ENCODE measurements at places on chromosomes 11 and 22.

DNA sequence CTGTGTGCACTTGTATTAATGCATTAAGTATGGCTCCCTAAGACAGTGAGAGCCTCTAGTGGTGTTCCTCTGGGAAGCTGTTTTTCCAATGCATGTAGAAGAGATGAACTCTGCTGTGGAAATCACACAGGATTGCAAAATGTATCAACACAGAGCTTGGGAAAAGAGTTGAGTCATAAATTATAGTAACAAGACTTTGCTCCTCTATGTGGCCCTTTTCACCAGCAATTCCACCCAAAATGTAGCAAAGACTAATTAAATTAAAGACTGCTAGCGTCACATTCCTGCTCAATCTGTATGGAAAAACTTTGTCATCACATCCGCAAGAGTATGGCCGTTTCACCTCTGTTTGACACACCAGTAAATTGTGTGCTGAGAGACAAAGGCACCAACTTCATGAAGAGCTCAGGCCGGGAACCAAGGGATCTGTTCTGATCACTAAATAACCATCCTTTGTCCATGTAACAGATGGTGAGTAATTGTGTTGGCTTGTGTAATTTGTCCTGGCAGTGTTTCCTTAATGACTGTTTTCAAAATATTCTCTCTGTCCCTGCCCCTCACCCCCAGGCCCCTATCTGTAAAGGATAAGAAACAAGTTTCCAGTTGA lies 209.2 kb upstream of the SORL1-AS1 start:
- peak; percentile 85 for DNase-seq

DNA sequence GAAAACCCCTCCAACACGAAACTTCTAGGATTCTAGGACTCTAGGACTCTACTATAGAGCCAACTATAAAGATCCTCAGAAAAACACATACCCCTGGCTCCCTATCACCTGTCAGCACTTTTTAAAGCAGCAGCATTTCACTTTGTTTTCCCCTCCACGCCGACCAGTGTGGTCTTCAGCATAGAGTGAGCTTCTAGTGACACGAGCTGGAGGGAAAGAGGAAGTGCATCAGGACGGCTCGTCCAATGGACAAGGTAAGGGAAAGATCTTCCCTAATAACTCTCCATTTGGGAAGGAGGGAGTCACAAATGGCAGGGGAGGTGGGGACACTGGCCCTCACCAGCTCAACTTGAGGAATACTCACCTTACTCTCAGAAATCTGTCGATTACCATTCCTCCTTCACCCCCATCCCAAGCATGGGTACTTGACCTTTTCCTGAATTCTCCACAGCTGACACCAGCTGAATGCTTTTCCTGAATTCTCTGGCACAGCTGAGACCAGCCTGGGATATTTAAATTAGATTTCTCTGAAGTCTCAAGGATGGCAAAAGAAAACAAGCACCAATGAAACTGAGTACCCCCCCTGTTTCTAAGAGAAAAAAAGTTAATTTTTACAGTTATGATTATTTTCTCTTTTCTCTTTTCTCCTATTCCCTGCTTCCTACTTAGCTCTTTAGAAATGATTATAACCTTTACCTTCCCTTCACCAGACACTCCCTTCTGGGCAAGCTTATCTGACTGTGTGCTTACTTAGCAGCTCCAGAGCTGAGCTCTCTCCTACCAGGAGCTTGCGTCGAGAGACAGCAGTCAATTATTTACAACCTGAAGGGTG lies 33.3 kb upstream of the NNMT start:
- peak; percentile 91 for DNase-seq

DNA sequence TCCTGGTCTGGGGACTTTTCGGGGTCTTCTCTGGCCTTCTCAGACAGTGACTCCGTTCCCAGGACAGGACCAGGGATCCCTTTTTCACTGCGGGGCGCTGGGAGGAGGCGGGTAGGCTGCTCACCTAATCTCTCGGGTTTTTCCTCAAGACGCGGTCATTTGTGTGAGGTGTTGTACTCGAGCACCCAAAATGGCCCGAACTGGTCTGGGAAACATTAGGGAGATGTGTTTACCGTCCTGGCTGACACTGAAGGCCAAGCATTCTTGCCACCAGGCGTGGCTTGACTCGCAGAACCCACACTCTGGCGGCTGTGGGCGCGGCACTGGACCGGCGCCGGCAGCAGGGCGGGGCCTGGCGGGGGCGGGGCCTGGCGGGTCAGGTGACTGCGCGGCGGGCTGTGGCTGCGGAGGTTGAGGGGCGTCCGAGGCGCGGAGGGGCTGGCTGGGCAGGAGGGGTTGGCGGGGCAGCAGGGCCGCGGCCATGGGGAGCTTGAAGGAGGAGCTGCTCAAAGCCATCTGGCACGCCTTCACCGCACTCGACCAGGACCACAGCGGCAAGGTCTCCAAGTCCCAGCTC lies at the start of gene SWAP70:
TSS of gene SWAP70 (plus strand) at position 379 of the 577 bp plus-strand sequence. CDS start at position 482, 103 bp downstream.
- peak; percentile 97 for DNase-seq

GRCh38 chr11:111982541-111983186 lies 42.5 kb upstream of the DLAT start:
- DNase-seq = no peak

DNA sequence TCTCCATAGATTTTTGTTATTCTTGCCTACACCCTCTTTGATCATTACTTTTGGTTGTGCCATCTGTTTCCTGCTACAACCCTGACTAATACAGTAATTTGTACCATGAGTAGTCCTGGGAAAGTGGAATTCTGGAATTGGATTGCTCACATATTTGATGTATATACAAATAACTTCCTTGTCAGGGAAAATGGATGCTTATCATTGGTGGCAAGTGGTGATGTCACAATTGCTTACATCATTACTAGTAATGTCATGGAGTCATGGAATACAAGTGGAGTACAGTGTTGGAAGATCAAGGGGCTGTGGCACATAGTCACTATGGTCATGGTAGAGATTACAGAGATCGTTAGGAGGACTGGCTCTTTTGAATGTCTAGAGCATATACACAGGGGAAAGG lies 24.4 kb downstream of the AASDHPPT start:
- no peak for DNase-seq

GRCh38 chr11:73623686-73624085 lies 22.7 kb upstream of the PLEKHB1 start:
- no peak for DNase-seq

DNA sequence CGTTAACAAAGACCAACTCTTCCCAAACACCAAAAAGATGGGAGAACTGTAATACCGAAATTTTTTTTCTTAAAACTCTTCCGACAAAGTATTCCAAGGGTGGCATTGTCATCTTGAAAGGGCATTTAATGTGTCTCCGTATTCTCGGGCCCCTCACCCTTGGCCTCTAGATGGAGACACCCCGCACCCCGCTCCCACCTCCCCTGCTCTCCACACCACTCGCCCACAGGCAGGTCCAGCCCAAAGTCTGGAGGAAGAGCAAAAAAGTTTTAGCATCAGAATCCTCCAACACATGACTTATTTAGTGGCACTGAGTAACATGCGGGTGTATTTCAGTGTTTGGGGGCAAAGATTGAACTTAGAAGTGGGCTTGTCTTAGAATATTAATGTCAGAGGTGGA lies 20.7 kb downstream of the SPATA19 start:
- no peak for DNase-seq

DNA sequence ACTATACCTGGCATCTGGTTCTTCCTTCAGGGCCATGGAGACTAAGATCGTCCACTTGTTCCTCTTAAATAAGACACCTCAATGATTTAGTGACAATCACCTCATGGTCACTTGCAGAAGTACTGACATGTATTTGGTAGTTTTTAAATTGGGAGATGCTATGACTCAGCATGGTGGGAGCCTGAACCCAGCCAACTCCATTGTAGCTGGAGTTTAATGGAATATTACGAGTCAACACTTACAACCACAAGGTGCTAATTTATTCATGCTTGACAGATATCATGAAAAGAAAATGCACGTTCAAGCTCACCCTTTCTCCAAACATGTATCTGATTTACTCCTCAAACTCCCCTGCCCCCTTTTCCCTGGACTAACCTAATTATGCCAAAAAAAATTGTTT lies 16.6 kb upstream of the APOL3 start:
- no peak for DNase-seq

GRCh38 chr11:44913502-44913901 lies 37.2 kb downstream of the TP53I11 start:
- no peak for DNase-seq

GRCh38 chr11:124867700-124868099 lies 2.5 kb downstream of the ROBO3 start:
- peak; percentile 94 for DNase-seq

GRCh38 chr11:20247591-20248007 lies 87.3 kb upstream of the DBX1 start:
- no peak for DNase-seq

GRCh38 chr11:2561696-2562581 lies 117.1 kb downstream of the KCNQ1 start:
- peak; percentile 32 for DNase-seq

DNA sequence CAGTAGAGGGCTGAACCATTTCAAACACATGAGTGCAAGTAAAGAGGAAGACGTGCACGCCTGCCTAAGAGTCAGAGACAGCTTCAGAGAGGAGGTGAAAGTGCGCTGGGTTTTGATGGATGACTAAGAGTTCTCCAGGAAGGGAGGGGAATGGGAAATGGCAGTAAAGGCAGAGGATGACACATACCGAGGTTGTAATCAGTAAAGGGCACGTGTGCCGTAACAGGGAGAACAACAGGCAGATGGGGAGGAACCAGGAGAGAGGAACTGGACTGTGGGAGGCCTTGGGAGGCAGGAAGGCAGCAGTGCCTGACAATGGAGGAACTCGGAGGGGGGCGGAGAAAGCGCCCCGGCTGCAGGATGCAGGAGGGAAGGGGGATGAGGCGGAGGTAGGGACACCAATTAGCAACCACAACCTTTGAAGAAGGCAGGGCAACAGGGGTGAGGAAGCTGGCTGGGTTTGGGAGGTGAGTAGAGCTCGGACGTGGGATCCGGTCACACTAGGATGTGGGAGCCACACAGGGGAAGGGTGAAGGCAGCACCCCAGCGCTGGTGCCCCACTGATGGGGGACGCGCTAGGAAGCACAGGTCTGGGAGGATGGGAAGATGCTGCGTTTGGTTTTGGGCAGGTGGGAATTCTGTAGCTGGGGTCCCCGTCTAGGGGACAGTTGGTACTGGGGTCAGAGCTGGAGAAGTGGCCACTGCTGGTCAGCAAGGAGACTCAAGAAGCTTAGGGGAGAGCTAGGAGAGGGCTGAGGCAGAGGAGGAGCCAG lies 67.4 kb downstream of the SCUBE1 start:
- no peak for DNase-seq

DNA sequence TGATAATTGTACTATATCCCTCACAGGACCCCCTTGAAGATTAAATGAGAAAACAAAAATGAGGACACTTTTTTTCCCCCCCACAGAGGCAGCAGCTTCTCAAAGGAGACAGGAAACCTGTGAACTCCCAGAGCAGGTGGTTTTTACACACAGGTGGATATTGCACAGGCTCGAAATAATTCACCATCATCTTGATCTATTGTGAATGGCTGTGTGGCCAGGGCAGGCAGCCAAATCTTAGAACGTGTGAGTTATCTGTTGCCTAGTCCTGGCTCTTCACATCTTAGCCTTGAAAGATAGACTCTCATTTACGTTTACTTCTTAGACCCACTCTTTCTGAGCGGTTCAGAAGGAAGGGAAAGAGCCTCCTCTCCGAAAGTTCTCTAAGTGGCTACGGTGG lies 23.5 kb downstream of the PPFIBP2 start:
- DNase-seq = no peak

- DNase-seq = no peak
These were observed 98.0 kb upstream of the TRIM77 start for GRCh38 chr11:89612096-89612495.

GRCh38 chr11:2795491-2795991 lies 90.0 kb downstream of the CDKN1C start:
- DNase-seq = peak; percentile 64

DNA sequence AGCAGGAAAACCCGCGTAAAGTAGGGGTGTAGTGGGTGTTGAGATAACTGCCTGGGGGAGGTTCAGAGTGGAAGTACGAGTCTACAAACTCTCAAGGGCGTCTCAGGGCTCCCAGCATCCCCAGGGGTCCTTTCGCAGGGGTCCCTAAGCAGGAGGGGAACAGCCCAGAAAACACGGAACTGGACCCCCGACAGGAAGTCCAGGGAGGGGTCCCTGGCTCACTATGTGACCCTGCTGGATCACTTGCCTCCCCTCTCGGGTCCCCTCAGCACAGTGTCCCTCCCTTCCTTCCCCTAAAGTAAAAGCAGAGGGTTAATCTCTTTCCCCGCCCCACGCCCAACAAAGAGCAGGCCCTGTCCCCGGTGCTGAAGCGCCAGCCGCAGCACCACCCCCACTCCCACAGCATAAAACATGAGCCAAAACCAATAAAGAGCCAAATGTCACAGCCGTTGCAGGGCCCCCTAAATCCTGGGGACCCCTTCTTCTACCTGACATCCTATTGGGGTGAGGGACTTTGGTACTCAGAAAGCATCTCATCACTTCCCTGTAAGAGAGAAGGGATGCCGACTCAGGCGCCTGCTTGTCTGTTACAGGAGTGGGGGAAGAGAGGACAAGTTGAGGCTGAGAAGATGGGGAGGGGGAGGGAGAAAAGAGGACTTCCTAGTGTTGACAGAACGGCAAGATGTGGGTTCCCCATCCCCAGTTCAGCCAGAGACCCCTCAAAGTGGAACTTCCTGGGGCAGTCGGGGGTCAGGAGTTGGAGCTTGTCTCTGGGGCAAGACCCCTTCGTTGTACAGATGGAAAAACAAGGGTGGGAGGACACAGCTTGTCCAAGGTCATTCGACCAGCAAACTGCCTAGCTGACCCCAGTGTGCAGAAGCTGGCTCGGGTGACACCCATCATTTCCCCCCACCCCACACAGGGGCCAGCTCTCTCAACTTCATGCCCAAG lies 1.4 kb upstream of the NEFH start:
- DNase-seq = peak; percentile 93

DNA sequence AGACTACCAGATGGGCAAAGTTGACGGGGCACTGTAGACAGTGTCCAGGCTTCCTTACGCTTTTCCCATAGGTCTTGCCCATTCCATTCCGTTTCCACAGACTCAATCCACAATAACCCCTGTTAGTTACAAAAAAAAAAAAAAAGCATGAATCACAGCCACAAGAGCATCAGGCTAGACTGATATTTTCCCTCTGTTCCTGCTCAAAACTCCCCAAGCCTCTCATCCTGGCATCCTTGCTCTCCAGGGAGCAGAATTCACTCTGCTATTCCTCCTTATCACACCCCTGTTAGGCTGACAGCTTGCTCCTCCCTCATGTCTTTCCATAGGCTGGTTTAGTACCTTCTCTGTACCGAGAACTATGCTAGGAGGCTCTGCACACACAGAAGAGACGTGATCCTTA lies 42.2 kb downstream of the TMEM123 start:
- DNase-seq = peak; percentile 64

DNA sequence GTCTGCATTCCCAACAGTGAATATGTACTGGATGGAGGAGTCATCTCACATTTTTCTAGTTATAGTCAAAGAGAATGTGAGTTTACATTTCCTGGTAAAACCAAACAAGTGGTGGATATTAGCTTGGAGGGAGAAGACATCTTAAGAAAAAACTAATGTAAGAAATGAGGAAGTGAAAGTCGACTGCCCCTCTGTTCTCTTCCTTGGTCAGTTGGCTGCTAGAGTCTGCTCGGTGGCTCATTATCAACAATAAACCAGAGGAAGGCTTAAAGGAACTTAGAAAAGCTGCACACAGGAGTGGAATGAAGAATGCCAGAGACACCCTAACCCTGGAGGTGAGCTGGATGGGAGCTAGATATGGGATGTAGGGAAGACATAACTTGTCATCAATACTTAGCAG lies 5.8 kb downstream of the SLC22A9 start:
- no peak for DNase-seq
